ENCODE measurements at places on chromosomes 7 and 10.

DNA sequence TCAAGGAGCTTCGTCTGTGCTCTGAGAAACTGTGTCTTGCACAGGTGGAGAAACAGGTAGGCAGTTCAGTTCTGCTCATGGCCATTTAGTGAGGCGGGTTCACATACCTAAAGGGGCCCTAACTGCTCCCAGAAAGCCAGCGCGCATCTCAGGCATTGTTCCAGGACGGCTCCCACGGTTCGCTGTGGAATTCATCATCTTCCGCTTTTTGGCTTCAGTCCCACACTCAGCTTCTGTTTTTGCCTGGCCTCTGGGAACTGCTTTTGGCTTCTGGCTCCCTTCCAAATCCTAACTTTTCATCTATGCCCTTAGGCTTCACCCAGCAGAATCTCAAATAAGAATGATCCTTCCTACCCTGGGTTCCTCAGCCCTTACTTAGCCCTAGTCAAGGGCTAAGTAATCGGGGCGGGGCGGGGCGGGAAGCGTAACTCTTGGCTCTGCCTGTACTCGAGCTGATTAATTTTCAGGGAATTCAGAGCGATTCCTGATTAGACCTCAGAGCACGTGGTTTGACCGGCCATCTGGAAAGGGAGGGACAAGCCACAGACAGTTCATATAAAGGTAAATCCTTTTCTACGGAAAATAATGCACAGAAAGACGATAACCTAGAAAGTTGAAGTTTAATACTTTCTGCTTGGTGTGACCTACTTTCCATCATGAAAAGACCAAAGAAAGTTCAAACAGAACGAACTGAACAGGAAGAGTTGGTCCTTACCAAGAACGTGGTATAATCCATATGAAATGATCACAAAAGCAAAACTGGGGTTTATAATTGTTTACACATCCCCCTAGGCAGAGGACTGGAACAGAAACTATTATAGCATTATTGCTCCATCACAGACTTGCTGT lies 105.7 kb downstream of the ST8SIA6 start:
- DNase-seq, result no peak

DNA sequence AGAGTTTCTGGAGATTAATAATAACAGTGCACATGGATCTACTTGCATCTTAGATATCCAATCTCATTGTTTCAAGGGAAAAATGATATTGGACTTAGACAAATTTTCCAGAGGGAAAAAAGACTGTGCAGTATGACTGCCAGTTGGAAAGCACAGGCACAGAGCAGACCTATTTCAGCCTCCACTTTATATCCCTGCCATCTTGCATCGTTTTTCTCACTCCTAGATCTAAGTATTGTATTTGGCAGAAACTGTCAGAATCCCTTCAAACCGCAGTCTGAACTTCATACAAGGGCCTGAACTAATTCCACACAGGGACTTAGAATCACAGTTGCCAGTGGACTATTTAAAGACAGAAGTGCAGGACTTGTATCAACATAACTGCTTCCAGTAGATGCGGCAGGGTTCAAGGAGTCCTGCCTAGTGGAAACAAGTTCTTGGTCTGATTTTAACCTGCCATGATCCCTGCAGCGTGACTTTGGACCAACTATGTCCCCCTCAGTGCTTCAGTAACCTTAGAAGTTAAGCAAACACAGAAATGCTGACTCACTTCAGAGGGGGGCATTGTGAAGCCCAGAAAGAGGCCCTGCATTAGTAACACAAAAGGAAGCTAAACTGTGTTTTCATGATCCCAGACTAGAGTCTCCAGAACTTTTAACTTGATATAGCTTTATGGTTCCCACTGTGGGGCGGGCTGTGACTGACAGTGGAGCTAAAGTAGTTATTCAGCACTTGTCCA lies 95.7 kb upstream of the PALS2 start:
- no peak for DNase-seq

DNA sequence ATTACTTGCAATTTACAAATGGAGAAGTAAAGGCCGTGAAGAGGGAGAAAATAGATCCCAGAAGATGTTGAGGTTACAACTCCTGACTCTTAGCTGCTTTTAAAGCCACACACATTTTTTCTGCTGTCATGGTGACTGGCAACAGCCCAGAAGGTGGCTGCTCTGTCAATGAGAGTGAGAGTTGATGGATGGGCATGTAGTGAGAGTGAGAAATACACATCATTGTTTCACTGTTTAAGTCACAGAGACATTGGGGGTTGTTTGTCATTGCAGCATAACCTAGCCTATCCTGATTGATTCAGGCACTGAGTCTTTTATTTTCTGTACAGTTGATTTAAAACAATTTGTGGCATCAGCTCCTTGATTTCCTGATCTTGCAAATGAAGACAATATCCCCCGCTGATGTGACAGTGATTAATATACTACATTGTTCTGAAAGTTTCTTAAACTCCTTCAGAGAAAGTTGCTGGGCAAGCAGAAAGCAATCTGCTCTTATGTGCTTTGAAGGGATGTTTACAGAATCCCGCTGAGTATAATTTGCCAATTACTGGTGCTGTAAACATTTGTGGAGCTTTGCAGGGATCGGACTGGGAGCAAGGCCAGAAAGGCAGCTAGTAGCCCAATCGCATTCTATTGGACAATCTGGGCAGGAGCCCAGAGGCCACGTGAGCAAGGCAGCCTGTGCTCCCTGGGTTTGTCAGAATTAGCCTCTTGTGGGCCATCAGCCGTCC lies 229.6 kb downstream of the PRPF18 start:
- DNase-seq, result no peak

- no peak for DNase-seq
These were observed 161.8 kb upstream of the CACNA2D1 start for GRCh38 chr7:82605247-82605864.

DNA sequence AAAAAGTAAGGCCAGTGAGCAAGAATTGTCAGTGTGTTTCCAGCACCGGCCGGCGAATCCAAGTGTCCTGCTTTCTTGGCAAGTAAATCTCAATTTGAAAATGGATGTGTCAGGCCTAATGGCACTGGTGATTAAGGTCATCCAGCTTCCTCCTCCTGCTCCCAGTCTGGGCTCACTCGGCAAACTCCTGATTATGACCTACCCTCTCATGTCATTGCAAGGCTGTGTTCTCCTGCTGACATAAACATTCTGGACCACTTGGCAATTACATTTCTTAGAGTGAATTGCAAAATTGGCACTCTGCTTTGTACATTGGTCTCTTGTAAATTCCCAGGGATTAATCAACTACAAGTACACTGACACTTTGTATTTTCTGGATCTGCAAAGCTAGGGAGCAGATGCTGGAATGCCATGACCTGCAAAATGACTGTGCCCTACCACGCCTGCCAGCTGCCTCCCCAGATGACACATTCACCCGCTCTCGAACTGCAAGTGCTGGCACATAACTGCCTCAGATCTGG lies 473.8 kb downstream of the KIF20B start:
- no peak for DNase-seq

DNA sequence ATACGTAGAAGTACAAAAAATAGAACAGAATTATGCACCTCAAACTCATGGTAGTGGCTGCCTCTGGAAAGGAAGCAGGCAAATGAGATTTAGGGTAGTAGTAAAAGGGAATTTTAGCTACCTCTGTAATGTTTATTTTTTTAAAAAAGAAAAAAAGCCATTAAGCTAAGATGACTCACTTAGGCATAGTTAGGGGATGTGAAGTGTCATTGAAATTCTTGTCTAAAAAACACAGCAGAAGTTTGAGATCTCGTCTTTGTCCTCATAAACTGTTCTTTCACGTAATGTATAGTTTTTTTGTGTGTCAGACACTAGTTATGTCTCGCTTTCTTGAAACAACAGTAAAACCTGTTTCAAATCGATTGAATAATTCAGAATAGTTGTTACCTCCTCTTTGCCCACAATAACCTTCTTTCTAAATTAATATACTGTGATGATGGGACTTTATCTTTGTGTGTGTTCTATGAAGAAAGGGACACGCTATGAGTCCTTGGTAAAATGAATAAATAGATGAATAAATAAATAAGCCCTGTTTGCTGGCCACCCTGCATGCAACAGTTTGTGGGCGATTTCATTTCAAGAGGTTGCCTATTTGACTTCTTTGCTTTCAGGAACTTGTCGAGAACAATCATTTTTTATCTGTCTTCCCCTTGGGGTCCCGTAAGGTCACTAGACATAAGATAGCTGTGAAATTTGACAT lies 14.5 kb upstream of the FBXW4 start:
- no peak for DNase-seq

DNA sequence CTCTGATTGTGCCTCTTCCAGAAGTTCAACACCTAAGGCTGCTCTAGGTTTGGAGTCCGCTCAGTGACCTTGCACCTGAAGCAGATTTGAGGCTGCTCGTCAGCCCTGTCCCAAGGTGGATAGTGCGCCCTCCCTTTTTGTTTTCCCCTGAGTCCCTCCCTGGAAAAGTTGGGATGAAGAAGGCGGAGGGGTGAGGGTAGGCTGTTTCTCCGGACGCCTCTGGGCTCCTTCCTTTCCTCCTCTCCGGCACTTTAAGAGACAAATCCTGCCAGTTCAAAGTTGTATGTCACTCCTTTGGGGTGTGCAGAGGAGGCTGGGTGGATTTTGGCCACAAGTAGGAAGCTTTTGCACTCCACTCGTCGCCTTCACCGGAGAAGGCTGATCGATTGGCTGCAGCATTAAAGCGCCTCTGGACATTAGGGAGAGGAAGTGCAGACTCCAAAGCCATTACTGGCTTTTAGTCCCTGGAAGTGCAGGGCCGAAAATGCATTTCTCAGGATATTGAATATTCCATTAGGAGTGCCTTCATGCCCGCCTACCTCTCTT lies 81.9 kb upstream of the PRKG1 start:
- DNase-seq, result no peak

DNA sequence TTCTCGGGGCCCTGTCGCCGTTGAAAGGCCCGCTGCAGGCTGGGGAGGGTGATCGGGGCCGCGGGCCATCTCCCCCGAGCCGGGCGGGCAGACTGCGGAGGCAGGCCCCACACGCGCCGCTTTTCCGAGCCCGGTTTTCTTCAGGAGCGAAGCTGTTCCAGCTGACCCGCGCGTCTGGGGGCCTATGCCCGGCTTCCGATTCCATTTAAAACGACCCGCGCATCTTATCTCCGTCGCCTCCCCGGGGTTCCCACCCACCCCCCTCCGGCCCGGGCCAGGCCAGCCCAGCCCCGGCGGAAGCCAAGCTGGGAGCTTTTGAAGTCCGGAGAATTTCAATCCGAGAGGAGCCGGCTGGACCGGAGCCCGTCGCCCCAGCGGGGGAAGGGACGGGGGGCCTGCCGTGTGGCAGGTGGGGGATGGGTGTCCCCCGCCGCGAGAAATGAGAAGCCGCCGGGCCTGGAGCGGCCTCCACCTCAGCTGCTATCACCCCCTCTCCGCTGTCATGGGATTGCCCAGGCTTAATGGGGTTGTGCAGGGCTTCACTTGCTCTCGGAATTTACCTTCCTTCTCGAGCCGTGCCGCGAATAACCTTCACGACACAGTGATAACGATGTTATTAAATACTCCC lies 3.1 kb upstream of the EVX1 start:
- DNase-seq, result no peak

GRCh38 chr10:126889421-126889820 lies 15.8 kb upstream of the DOCK1 start:
- no peak for DNase-seq
